ENCODE measurements at places on chromosomes 1 and 21. TPM values are rescaled to one million over a fixed set of nuclear protein-coding genes. Genes with fewer than 3 reads are reported as not detected.

DNA sequence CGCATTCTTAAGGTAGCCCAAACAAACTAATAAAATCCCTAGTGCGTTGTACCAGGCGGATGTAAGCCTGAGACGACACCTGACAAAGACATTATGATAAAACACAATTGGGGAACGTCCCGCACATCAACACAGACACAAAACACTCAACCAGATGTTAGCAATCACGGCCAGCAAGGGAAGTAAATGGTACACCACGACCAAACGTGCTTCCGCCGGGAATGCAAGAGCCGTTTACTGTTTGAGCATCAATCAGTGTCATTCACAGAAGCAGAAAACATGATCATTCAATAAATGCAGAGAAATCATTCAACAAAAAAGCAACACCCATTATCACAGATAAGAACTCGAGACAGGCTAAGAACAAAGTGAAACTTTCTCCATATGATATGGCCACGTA lies 49.4 kb upstream of the COL18A1 start:
- no peak overlapping the region for H3K27ac ChIP-seq
- H3K36me3 ChIP-seq: no peaks in the 10 kb centered on the region
- H3K4me3 ChIP-seq: no peak overlapping the region
- DNase-seq: no peak
- H3K27me3 ChIP-seq: no peaks in the 10 kb centered on the region
- H3K4me1 ChIP-seq: no peaks in the 10 kb centered on the region

GRCh38 chr1:8281843-8282509 lies 35.9 kb upstream of the SLC45A1 start:
- H3K27me3 ChIP-seq: peaks cover 18% of the 10 kb centered on the region
- no peak overlapping the region for H3K27ac ChIP-seq
- no peak for DNase-seq

GRCh38 chr1:27868556-27868931 lies 3.8 kb upstream of the THEMIS2 start:
- no peak overlapping the region for H3K4me3 ChIP-seq
- H3K4me1 ChIP-seq: no peaks in the 10 kb centered on the region
- no peak overlapping the region for H3K27ac ChIP-seq
- H3K36me3 ChIP-seq: no peaks in the 10 kb centered on the region
- no peaks in the 10 kb centered on the region for H3K27me3 ChIP-seq
- DNase-seq: no peak

DNA sequence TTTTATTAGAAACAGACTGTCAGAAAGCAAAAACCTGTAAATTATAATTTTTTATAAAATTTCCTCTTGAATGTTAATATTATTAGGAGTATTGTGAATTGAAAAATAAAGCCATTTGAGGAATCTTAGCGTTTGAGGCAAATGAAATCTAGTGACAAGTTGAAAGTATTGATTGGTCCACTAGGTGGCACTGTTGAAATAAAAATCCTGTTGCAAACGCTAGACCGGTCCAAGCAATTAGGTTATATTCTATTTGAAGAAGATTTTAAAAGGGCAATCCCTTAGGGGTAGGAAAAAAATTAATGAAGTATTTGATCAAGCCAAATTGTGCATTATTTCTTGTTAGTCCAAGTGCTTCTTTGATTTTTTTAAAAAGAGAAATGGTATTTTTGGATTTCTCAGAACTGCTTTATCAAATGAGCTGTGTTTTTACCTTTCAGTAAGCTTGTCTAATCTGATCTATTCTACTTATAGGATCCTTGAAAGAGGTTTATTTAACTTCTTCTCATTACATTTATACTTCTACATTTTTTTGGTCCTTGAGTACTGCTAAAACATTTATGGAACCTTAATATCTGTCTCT lies 57.7 kb downstream of the ATG4C start:
- DNase-seq: peak; percentile 69
- no peak overlapping the region for H3K4me3 ChIP-seq
- no peak overlapping the region for H3K27ac ChIP-seq
- no peaks in the 10 kb centered on the region for H3K4me1 ChIP-seq
- H3K36me3 ChIP-seq: no peaks in the 10 kb centered on the region

GRCh38 chr21:42703965-42704364 lies 50.5 kb downstream of the PDE9A start:
- peaks cover 64% of the 10 kb centered on the region for H3K27me3 ChIP-seq
- H3K36me3 ChIP-seq: no peaks in the 10 kb centered on the region
- H3K4me3 ChIP-seq: no peak overlapping the region
- no peaks in the 10 kb centered on the region for H3K4me1 ChIP-seq

GRCh38 chr1:53326598-53327181 lies 1.2 kb downstream of the LRP8 start:
- peak overlapping the region; percentile 82 for H3K4me3 ChIP-seq
- peaks cover 7% of the 10 kb centered on the region for H3K36me3 ChIP-seq
- H3K27me3 ChIP-seq: no peaks in the 10 kb centered on the region

GRCh38 chr1:88698764-88699163 lies 14.7 kb downstream of the PKN2 start:
- DNase-seq: no peak
- H3K27me3 ChIP-seq: no peaks in the 10 kb centered on the region
- H3K4me3 ChIP-seq: no peak overlapping the region

COL11A1 gene
- total RNA-seq: not detected

DNA sequence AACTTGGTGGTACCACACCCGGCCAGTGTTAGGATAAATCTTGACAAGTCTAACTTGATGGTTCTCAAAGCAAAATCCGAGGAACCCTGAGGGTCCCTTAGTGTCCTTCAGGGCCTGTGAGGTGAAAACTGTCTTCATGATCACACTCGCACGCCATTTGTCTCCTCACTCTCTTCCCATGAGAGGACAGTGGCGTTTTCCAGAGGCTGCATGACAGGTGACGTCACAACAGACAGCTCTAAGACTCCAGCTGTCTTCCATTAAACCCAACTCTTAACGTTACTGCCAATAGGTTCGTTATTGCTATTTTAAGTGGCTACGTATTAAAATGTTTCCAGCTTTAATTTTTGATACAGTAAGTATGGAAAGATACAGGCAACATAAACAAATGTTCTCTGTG lies 13.8 kb downstream of the CFAP74 start:
- H3K36me3 ChIP-seq: no peaks in the 10 kb centered on the region
- DNase-seq: no peak
- no peak overlapping the region for H3K27ac ChIP-seq
- H3K27me3 ChIP-seq: peaks cover 19% of the 10 kb centered on the region

GRCh38 chr1:14919751-14920150 lies 233.8 kb upstream of the TMEM51 start:
- no peak overlapping the region for H3K27ac ChIP-seq
- H3K27me3 ChIP-seq: no peaks in the 10 kb centered on the region
- no peak overlapping the region for H3K4me3 ChIP-seq
- no peak for DNase-seq
- H3K36me3 ChIP-seq: no peaks in the 10 kb centered on the region
- no peaks in the 10 kb centered on the region for H3K4me1 ChIP-seq
